ENCODE measurements at places on chromosomes 3 and 15.

DNA sequence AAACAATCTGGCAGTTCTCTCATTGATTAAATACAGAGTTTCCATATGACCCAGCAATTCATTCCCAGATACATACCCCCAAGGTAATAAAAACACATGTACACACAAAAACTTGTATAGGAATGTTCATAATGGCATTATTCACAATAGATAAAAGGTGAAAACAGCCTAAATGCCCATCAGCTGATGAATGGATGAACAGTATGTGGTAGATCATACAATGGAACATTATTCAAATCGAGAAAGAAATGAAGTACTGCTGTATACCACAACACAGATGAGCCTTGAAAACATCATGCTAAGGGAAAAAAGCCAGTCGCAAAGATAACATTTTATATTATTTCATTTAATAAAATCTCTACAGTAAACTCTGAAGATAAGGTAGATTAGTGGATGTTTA lies 71.2 kb downstream of the SLTM start:
- DNase-seq, result no peak

DNA sequence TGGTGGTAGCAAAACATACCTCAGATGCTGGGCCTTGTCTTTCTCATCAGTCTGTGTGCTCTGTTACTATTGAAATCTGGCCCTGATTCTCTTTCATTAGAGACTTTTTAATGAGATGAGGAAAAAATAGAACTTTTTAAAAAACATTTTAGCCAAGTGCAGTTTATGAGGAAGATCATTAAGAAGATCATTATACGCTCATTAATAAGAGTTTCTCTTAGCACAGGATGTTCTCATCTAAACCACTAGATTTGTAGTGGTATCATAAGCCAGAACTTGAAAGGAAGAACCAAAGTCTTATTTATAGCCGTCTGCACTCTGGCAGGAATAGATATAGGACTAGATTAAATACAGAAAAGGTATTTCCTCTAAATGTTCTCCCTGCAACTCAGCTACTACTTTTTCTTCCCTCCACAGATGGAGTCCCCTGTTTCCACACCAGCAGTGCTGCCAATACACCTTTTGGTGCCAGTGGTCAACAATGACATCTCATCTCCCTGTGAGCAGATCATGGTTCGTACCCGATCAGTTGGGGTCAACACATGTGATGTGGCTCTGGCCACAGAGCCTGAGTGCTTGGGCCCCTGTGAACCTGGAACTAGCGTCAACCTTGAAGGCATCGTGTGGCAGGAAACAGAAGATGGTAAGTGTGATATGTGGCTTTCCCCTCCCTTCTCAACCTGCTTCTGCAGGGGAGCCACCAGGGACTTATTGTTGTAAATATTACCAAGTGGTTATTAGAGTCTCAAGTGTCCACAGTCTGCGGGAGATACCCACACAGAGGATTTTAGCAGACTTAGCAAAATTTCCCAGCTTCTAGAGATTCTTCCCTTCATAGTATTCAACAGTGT lies 152.8 kb downstream of the RBPMS2 start:
- DNase-seq, result peak; percentile 34

DNA sequence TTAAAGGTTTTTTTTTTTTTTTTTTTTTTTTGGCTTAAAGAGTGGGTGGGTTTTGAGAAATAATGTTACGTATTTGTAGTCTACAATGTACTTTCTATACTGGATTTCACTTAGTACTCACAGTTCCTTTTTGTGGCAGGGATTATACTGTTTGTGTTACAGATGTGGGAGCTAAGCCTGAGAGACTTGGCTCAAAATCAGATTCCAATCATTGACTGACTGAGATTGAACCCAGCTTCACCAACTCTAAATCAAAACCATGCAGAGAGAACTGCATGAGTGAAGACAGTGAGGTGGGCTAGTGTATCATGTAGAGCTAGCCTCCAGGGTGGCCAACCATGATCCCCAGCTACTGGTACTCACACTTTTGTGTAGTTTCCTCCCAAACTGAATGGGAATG lies 68.0 kb downstream of the TMEM108 start:
- DNase-seq, result no peak

DNA sequence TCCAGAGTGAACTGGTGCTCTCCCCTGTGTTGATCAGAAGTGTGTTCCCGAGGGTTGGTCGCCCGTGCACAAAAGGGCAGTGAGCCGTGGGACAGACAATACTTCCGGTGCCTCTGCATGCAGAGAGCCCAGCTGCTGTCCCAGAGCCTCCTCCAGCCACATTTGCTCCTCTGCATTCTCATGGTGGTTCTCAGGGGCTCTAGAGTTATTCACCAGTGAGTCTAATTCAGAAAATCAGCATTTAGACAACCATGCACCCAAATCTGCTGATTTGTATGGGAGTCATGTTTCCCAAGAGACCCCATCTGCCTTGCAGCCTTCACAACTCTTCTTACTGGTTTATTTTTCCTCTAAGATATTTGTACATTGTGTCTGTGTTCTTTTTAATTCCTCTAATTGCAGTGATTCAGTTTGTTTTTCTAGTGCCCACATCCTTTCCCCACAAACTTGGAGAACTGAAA lies 107.0 kb upstream of the SPRED1 start:
- no peak for DNase-seq

DNA sequence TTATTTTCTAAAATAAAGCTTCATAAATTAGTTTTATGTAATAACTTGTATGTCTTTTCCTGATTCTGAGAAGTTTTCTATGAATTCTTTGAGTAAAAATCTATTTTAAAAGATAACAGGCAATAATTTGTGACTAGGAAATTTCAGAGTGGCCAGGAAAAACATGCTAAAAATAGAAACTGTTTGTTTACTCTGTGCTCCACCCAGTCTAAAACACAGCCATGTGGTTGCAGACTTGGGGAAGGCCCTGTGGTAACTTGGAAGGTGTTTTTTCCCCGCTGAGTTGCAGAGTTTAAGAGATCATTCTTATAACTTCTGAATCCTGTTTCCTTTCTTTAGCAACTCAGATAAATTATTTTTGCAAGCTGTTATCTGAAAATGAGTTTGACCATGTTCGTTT lies 21.9 kb downstream of the PLCL2 start:
- DNase-seq, result no peak

- no peak for DNase-seq
Measured at GRCh38 chr15:94081829-94082228, 149.5 kb upstream of the MCTP2 start.

- no peak for DNase-seq
Measured at GRCh38 chr3:135056084-135056730, 261.1 kb downstream of the EPHB1 start.

- DNase-seq, result no peak
Measured at GRCh38 chr3:111173906-111174305, 102.3 kb downstream of the NECTIN3 start.

DNA sequence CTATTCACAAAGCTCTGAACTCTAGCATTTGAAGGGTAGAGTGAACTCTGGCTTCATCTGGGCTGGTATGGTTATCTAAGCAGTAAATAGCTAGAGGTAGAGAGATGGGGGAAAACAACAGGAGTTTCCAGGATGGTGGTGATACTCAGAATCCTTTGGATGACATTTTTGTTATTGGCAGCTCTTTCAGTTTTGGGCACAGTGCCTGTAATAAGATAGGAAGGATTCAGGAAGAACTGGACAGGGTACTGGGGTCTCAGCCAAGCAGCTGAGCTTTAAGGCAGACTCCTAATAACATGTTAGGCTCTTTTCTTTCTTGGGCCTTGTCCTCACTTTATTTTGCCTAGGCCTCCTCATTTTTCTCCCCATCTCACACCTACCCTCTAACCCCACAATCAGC lies 338.5 kb downstream of the CADM2 start:
- no peak for DNase-seq

- no peak for DNase-seq
Measured at GRCh38 chr3:190059242-190059590, 61.5 kb downstream of the P3H2 start.

- no peak for DNase-seq
Measured at GRCh38 chr3:189786479-189787064, 155.4 kb downstream of the TP63 start.

DNA sequence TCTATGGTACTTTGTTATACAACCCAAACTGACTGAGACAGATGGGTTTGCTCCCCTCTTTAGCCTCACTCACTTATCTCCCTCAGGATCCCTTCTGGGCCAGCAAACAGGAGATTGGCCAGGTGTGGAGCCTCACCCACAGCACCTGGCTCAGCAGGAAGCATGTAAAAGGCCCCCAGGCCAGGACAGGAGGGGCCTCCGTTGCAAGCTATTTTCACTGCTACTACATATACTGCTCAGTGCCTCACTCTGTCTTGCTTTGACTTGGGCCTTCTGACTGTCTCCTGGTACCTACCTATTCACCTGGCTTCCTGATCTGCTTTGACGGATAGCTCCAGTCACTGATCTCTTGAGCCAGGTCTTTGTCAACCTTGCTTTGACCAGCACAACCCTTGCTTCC lies 20.4 kb upstream of the TPM1 start:
- no peak for DNase-seq

- DNase-seq, result no peak
Measured at GRCh38 chr3:52792961-52793695, 1.5 kb upstream of the ITIH3 start.

DNA sequence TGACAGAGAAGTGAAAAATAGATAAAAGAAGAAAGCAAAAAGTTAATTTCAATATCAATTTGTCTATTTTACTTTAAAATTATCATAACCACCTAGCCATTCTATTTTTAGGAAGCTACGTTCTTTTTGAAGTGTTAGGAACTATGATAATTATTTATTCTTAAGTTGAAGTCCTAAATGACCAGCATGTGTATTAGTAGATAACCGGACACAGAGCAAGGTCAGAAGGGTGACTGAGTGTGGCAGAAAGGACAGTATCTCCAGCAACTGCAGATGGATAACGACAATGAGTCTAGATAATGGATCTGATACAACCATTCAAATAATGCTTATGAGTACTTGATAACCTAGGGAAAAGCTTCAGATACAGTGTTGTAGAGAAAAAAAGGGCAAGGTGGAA lies 198.0 kb downstream of the PDE8A start:
- DNase-seq, result no peak

DNA sequence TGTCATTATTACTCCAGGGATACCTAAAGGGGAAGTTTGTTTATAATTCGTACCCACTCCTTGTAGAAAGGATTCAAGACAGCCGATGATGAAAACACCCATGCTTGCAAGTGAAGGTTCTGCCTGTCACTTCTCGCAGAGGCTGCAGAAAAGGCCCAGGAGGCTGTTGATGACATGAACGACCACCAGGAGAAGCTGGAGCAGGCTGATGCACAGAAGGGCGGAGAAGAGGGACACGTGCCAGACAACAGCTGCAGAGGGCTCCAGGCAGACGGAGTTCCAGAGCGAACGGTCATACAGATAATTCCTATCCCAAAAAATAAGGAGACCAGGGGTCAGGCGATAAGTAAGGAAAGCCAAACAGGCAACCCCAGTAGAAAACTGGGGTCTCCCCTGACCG lies 5.7 kb upstream of the DYNLT2B start:
- no peak for DNase-seq

- no peak for DNase-seq
Measured at GRCh38 chr3:23640471-23641146, 165.1 kb upstream of the UBE2E1 start.

- DNase-seq, result no peak
Measured at GRCh38 chr3:161349529-161350312, 21.6 kb downstream of the SPTSSB start.

GRCh38 chr3:107662586-107662985 lies 139.8 kb downstream of the BBX start:
- DNase-seq, result no peak

- DNase-seq, result no peak
Measured at GRCh38 chr3:32239307-32240158, 1.1 kb downstream of the CMTM8 start.

GRCh38 chr3:156764751-156765150 lies 61.4 kb upstream of the LEKR1 start:
- no peak for DNase-seq

GRCh38 chr3:184291738-184292445 lies 7.1 kb upstream of the PSMD2 start:
- no peak for DNase-seq

GRCh38 chr15:90686435-90687218 lies 30.5 kb upstream of the BLM start:
- no peak for DNase-seq

DNA sequence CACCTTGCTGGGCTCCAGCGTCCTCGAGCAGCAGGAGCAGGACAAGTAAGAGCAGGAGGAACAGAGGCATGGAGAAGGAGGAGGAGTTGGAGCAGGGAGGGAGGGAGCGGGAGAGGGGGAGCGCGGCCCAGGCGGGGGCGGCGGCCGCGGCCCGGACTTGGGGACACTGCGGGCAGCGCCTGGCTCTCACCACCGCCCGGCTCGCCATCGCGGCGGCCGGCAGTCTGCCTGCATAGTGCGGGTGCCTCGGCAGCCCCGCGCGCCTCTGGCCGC lies 440 bp downstream of the DCBLD2 start:
- no peak for DNase-seq

DNA sequence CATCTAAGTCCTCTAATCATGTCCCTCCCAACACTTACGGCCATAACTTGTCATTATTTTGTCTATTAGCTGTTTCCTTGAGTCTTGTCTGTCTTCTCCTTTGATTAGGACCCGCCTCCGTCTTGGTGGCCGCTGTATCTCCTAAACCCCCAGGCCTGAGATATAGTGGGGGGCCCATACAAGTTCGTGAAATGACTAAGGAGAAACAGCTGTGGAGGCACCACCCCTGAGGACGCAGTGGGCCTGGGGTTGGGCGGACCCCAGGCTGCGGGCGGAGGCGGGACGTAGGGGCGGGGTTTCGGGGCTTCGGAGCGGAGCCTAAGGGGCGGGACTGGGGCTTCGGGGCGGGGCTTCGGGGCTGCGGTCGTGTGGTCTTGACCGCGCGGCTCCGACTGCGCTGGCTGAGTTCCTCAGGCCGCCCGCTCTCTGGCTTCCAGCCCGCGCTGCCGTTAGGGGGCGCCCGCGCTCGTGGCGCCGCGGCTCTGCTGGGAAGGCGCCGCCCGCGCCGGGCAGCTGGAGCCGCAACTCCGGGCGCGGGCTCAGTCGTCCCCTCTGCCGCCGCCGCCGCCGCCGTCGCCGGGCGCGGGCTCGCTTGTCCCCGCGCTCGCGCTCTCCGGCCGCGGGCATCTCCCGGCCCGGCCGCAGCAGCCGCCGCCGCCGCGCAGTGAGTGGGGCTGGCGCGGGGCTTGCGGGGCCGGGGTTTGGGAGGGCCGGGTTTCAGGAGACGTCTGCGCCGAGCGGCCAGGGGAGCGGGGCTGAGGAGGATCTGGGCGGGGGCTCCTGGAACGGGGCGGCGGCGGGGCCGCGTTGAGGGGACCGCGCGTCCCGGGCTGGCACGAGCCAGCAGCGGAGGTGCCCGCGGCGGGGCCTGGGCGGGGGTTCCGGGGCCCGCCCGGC lies at the start of gene KCTD6:
TSS of gene KCTD6 (plus strand) at position 591 of the 897 bp plus-strand sequence. CDS start 6,660 bp downstream, outside the sequence.
- DNase-seq, result peak; percentile 52

DNA sequence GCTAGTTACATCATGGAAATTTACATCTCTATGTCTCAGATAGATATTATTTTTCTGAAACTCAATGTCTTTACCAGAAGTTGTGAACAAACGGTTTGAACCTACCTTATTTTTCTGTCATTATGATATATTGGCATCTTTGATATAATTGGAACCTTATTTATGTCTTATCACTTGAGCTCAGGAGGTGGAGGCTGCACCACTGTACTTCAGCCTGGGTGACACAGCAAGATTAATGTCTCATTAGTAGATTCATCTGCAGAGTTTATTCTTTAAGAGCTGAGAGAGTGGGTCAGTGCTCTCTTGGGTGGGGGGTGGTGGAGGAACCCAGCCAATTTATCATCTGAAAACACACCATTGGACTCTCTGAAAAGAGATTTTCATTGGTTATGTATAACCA lies 21.4 kb downstream of the SCG3 start:
- DNase-seq, result no peak

GRCh38 chr3:88105325-88105724 lies 44.4 kb upstream of the C3orf38 start:
- DNase-seq, result no peak
